CMK (cell line): ENCODE measurements at places on chromosomes 11 and 22.

DNA sequence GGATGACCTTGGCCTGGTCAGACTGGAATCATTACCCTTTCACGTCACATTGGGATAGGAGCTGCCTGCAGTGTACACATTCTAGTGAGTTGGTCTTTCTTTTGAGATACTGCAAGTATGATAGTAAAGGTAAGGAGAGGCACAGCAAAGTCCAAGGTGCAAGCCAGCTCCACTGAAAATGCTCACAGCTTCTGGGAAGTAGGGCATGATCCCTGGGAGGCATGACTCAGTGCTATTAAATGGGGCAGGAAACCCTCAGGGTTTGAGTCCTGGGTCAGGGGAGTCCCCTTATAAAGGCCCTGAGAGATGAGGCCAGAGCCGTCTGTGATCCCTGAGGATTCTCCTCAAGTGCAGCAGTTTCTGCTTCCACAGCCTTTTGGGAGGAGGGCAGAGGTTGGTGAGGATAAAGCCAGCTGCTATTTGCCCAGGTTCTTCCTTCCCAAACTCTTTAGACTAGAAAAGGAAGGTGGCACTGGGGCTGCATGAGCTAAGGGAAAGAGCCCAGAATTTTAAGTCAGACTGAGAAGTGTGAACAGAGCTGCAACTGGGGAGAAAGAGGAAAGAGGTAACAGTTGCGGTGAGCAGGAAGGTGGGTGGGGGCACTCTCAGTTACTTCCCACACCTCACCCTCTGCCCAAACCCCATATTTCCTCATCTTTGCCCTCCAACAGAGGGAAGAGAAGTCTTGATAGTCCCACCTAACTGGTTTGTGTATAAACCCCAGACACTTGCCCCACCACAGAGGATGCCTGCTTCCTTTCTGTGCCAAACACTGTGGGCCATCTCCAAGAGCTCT is 14.4 kb upstream of the OR52K1 start:
- DNase-seq, result no peak

DNA sequence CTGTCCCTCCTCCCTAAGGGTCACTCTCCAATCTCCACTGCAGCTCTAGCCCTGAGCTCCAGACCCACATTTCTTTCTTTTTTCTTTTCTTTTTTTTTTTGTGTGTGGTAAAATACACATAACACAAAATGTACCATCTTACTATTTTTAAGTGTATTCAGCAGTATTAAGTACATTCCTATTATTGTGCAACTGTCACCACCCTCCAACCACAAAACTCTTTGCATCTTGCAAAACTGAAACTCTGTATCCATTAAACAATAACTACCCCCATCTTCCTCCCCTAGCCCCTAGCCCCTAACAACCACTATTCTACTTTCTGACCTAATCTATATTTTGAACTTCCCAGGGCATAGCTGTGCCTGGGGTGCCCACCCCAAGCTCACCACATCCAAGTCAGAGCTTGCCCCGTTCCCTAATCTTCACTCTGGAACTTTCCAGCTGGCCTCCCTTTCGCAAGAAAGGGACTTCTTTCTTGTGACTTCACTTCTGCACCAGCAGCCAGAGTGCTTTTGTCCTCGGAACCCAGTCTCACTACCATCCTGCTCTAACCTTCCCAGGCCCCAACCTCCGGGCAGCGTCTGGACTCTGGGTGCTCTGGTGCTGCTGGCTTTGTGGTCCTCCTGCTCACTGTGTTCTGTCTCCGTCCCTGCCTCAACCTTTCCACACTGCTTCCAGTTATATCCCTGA is 30.7 kb downstream of the PARVG start:
- no peak for DNase-seq

DNA sequence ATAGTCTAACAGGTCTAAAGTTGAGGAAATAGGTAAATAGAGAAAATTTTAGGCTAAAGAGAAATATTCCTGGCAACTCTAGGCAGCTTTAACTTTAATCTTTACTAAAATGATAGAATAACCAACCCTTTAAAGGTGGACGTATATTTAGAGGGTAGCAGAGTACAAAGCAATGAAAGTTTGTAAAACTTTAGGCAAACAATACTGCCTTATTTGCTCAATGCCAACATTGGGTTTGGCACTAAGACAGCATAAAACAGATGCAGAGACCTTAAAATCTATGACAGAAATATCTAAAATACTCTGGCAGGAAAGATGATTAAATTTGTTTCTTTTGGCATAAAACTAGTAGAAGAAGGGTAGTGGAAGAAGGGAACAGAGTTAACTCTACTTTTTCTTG is 70.7 kb downstream of the EMSY start:
- DNase-seq, result no peak

DNA sequence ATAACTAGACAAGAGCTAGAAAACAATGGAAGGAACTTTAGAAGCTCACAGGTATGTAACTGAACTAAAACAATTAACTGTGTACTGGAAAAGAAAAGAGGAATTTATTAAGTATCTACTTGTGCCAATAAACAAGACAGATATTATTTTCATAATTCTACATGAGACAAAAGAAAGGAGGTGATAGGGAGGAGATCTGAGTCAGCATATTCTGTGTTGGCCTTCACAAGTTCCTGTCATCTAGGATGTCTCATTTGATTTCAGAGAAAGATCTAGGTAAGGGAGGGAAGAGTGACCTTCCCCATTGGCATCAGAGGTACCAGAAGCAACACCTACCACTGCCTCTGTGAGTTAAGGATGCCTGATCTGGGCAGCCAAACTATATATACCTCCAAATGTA is 34.8 kb upstream of the TEAD1 start:
- DNase-seq, result no peak

DNA sequence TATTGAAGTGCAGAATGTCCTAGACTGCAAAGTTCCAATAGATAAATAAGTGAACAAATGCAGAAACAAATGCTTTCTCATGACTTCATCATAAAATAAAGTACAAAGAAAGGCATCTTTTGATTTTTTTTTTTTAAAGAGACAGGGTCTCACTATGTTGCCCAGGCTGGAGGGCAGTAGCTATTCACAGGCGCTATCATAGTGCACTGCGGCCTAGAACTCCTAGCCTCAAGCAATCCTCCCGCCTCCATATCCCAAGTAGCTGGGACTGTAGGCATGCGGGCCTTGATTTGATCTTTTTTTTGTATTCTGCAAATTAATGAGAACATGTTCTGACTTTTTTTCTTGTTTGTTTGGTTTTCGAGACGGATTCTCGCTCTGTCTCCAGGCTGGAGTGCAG is 2.4 kb downstream of the ARCN1 start:
- no peak for DNase-seq

DNA sequence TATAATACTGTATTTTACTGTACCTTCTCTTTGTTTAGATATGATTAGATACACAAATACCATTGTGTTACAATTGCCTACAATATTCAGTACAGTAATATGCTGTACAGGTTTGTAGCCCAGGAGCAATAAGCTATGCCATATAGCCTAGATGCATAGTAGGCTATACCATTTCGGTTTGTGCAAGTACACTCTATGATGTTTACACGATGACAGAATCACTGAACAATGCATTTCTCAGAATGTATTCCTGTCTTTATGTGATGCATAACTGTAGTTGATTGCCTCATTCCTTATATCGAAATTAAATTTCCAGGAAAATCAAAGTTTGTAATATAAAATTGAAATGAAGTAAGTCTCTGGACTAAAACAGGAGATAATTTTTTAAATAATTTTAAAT is 49.3 kb upstream of the OR5P2 start:
- no peak for DNase-seq

GRCh38 chr22:24133187-24133965 is 47.9 kb upstream of the SUSD2 start:
- DNase-seq, result no peak

DNA sequence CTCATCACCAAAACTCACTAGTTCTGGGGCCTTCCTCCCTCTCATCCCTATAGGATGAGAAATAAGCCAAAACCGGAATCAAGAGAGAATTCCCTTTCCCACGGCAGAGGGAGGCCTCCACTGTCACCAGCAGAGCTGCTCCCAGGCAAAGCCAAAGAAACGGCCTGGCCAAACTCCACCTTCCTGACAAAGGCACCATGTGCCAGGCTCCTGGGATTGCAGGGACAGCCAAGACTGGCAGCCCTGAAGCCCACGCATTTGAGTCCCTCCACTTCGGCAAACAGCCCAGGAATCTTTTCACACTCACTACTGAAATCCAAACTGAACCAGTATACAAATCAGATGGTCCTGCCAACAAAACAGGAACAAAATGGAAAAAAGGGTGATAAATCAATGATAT is 6.1 kb downstream of the SMCO4 start:
- DNase-seq, result no peak

GRCh38 chr11:68271023-68271780 is 571 bp downstream of the C11orf24 start:
- DNase-seq, result peak; percentile 61

- DNase-seq, result no peak
Observed at GRCh38 chr11:47950396-47950795, 30.0 kb upstream of the PTPRJ start.

DNA sequence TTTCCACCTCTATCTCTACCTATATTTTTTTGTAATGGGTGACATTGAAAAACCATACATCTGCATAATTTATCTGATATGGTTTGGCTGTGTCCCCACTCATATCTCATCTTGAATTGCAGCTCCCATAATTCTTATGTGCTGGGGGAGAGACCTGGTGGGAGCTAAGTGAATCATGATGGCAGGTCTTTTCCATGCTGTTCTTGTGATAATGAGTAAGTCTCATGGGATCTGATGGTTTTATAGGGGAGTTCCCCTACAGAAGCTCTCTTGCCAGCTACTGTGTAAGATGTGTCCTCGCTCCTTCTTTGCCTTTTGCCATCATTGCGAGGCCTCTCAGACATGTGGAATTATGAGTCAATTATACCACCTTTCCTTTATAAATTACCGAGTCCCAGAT is 551.0 kb upstream of the ANO5 start:
- no peak for DNase-seq

DNA sequence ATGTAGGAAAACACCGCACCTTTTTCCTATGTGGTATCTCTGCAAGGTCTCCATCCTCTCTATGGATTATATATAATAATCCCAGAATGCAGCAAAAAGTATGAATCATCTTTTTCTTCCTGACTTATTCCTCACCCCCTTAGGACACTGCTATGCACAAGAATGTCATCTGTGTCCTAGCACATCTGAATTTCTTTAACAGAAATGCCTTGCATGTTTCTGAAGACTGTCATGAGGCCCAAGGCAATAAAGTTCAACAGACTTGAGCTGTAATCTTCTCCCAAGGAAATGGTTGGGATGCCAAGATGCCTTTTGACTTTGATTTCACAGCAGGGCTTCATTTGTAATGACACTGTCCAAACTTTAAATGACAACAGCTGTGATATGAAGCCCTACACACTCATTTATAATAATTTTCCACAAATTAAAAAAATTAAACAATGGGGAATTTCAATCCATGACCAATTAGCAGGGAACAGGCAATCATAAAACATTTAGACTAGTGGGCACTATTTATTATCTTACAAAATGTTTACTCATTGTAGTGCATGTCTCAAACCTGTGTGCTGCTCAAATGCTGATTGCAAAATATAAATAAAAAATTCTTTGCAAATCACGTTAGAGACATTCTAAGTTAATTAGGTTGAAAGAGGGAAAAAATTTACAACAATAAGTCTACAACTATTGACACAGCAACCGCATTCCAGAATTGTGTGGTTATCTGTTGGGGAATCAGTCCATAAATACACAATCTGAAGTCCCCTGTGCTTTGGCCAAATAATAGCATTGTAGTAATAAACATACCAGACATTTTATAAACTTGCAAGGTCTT is 242.3 kb downstream of the SWAP70 start:
- no peak for DNase-seq

DNA sequence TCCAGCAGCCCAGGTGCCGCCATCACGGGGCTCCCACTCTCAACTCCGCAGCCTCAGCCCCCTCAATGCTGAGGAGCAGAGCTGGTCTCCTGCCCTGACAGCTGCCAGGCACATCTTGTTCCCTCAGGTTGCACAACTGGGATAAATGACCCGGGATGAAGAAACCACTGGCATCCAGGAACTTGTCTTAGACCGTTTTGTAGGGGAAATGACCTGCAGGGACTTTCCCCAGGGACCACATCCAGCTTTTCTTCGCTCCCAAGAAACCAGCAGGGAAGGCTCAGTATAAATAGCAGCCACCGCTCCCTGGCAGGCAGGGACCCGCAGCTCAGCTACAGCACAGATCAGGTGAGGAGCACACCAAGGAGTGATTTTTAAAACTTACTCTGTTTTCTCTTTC is at the start of gene SAA1:
TSS of gene SAA1 (plus strand) at position 316 of the 400 bp plus-strand sequence. CDS start 624 bp downstream, outside the sequence.
- no peak for DNase-seq

- no peak for DNase-seq
Observed at GRCh38 chr11:111676878-111677585, 74.8 kb downstream of the SIK2 start.

DNA sequence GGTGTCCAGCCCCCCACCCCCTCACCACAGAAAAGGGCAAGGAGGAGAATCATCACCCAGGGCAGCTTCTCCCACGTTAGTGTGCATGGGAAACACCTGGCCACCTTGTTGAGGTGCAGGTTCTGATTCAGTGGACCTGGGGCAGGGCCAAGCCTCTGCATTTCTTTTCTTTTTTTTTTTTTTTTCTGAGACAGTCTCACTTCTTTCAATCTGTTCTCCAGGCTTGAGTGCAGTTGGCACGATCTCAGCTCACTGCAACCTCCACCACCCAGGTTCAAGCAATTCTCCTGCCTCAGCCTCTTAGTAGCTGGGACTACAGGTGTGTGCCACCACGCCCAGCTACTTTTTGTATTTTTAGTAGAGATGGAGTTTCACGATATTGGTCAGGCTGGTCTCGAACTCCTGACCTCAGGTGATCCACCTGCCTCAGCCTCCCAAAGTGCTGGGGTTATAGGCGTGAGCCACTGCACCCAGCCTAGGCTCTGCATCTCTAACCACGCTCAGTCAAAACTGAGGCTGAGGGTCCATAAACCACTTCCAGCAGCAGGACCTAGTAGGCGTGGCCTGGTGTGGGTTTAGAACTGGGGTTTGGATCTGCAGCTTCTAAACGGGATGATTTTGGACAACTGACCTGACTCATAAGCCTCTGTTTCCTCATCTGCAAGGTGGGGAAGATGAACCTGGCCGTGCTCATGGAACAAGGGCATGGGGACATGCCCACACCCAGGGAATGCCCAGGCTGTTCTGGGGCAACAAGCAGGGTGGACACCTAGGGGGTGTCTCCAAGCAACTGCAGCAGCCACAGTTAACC is 734 bp downstream of the ZP1 start:
- no peak for DNase-seq

DNA sequence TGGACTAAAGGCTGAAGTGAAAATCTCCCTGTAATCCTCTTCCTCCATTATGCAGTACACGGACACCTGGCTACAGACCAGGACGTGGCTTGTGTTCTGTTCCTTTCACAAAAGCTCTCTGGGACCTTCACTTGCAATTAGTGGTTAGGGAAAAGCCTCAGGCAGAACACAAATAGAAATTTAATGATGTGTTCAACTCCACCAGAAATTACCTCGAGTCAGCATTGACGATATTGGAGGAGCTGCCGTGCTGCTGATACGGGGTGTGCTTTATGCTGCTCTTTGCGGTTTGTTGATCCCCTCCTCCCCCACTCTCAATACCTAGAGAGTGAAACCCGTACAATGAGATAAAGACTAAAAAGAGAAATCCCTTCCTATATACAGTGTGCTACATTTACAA is 48.9 kb downstream of the POLD3 start:
- no peak for DNase-seq

- no peak for DNase-seq
Observed at GRCh38 chr11:66889960-66890359, 33.1 kb downstream of the LRFN4 start.
